ENCODE measurements at places on chromosomes 2 and 18.
A peak's percentile ranks its signal among the peaks of the same experiment; 100 is the strongest.

GRCh38 chr2:54604871-54605270 lies 118.6 kb upstream of the EML6 start:
- DNase-seq = no peak

GRCh38 chr2:216520112-216520511 lies 21.5 kb downstream of the RPL37A start:
- no peak for DNase-seq

GRCh38 chr2:45134726-45135125 lies 125.5 kb upstream of the SIX2 start:
- no peak for DNase-seq

- no peak for DNase-seq
Measured at GRCh38 chr2:149080099-149080498, 41.6 kb downstream of the LYPD6B start.

GRCh38 chr2:29239209-29239960 lies 124.2 kb downstream of the CLIP4 start:
- DNase-seq = no peak

DNA sequence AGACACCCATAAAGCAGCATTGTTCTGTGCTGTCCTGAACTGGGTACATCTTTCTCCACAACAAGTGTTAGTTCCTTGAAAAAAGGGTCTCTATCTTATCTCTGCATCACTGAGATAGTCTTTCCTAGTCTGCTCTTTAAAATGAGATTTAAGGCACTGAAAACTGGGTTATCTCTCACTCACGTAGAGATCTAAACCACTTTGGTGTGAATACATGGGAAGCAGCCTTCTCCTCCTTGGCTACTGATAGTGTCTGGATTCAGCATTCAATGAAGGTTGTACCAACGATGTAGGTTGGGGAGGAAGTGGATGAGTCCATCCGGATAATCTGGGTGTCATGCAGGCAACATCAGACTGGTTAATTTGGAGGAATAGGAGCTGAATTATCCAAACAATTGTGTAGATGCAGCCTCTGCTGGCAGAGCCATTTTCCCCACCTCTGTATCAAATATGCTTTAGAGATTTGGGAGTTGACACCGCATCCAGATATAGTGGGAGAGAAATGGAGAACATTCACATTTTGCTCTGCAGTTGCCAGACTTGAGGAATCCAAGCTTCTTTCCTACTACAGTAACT lies 15.9 kb upstream of the SIX3 start:
- no peak for DNase-seq

DNA sequence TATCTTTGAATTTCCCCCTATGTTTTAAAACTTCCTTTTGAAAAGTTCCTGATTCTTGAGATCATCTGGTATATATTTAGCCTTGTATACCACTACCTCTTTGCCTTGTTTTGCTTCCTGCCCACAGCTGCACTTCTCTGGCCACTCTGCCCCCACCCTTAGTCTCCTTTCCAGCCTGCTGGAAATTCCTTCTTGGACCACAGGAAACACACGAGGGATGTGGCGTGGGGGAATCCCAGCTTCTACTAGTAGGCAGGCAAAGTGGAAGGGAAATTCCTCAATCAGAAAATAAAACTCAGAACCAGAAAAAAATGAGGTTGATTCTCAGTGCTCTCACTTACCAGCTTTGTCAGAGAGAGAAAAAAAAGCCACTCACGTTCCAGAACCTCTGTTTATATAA lies 13.4 kb downstream of the IL18RAP start:
- DNase-seq = peak; percentile 52

DNA sequence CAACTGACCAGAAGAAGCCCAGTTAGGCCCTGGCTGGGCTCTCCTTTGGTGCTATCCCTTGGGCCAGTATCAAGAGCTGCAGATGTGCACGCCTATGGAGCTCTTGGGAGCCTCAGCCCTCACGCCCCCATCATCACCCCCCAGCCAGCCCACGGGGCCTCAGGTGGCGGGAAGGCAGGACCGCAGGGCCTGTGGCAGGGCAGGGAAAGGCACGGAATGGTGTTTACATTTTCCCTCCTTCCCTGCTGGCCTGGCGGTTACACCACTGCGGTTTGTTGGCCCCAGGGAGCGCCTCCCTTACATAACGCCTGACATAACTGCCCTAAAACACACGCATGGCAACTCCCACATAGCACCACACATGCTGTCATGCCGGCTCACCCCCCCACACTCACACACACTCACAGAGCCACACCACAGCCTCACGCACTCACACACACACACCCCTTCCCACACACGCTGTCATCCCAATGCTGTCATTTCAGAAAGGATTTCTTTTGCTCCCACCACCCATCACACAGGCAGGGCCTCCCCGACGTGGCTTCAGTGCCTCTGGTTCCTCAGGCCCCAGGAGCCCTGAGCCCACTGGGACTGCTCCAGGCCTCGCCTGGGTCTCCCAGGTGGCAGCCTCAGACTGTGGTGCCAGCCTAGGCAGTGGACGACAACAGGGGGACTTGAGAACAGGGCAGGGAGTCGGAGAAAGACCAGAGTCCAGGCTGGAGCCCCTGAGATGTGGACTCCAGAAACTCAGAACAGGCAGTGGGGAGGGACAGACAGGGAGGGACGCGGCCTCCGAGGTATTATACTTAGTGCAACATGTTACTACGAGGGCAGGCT lies 15.7 kb downstream of the ZFP36L2 start:
- peak; percentile 47 for DNase-seq

DNA sequence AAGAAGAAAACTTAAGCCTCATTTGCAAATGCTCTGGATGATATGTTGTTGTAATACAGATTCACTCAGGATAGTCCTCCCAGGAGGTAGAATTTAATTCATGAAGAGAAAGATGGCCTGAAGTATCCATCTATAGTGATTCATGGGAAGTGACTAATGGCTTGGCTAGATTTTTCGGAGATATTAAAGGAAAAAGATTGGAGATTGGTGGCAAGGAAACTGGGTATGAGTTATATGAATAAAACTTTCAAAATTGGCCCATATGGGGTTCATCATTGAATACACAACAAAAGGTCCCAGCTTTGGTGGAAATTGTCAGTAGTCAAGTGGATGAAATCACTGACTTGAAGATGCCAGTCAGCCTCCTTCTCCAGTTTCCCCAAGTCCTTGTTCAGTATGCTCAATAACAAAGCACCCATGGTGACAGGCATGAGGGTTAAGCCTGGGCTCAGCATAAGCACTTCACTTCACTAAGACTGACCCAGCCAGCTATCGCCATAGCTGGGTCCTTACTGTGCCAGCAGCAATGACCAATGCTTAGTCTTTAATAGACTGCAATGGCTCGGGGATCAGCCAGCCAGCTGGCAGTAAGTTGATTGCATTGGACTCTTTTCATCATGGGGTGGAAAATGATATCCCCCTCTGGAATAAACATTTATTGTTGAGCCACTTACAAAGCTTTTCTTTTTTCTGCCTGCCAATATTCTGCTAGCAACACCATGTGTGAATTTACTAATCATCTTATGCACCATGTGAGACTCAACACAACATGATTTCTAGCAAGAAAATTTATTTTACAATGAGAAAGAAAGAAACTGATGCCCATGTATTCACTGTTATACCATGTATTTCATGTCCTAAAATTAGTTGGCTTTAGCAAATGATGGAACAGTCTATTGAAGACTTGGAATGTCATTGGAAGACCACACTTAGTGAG lies 176.6 kb upstream of the TACR1 start:
- no peak for DNase-seq

GRCh38 chr2:233979748-233980147 lies 62.6 kb downstream of the TRPM8 start:
- no peak for DNase-seq

GRCh38 chr18:35153609-35154272 lies 87.1 kb upstream of the ZNF397 start:
- no peak for DNase-seq

DNA sequence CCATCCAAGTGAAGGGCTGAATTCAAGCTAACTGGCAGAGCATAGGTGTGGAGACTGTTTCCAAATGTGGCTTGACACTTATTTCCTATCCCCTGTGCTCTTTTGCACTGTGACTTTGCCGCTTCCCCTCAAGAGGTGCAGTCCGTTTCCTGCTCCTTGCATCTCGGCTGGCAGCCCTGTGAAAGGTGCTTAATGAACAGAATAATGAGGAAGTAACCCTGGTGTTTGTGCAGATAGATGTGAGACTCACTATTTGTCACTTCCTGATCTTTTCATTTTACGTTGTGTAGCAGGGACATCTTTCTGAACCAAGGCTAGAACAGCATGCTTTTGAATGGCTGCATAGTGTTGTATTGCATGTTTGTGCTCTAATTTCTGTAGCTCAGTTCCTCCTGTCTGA lies 60.8 kb downstream of the CEP192 start:
- no peak for DNase-seq

GRCh38 chr2:237593596-237594320 lies 3.2 kb upstream of the RAB17 start:
- no peak for DNase-seq

All from stimulated activated CD8-positive, alpha-beta memory T cell treated with anti-CD3 and anti-CD28 coated beads, Interleukin-4, amount 100 ng/mL, for 48 hours (primary cell).